Cerebellum (tissue), 4 donors: ENCODE measurements at places on chromosomes 1 and 21.

DNA sequence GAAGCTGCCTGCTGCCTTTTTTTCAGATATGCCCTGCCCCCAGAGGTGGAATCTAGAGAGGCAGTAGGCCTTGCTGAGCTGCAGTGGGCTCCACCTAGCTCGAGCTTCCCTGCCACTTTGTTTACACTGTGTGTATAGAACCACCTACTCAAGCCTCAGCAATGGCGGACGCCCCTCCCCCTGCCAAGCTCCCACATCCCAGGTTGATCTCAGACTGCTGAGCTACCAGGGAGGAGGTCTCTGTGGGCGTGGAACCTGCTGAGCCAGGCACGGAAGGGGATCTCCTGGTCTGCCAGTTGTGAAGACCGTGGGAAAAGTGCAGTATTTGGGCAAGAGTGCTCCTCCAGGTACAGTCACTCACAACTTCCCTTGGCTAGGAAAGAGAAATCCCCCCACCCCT is 65.1 kb downstream of the MSH4 start:
- no peak for DNase-seq

- no peak for DNase-seq
These were observed 3.3 kb downstream of the TXNIP start for GRCh38 chr1:145992958-145993617.

GRCh38 chr1:222021129-222021528 is 279.2 kb upstream of the DUSP10 start:
- no peak for DNase-seq

DNA sequence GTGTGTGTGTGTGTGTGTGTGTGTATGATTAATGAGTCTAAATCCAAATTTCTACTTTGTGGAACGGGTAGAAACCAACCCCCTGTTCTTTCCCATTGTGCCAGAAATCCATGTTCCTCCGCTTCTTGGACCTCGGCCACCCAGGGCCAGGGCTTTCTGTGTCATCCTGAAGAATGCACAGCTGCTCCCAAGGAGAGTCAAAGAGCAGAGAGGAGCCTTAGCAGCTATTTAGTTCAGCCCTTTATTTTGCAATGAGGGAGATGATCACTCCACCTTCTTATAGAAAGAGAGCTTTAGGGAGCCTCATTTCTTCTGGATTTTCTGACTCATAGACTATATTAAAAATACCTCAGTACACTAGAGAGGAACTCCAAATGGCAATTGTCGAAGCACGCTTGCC is 489.3 kb upstream of the VAMP3 start:
- no peak for DNase-seq

DNA sequence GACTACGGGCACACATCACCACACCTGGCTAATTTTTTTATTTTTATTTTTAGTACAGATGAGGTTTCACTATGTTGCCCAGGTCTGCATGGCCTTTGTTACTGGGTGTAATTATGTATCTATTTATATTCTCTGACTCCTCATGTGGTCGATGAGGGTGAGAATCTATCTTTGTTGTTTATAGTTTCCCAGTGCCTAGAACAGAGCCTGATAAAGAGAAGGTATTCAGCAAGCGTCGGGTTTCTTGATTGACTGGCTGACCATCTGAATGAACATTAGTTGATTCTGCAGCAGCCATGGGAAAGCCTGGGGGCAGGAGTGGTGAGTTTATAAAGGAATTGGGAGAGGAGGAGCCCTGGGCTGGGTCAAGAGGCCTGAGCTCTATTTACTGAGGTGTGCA is 28.5 kb downstream of the SERINC2 start:
- DNase-seq: no peak

GRCh38 chr1:232876506-232877364 is 71.5 kb downstream of the MAP10 start:
- DNase-seq: no peak

- DNase-seq: no peak
These were observed 36.4 kb downstream of the DDAH1 start for GRCh38 chr1:85428471-85429089.

DNA sequence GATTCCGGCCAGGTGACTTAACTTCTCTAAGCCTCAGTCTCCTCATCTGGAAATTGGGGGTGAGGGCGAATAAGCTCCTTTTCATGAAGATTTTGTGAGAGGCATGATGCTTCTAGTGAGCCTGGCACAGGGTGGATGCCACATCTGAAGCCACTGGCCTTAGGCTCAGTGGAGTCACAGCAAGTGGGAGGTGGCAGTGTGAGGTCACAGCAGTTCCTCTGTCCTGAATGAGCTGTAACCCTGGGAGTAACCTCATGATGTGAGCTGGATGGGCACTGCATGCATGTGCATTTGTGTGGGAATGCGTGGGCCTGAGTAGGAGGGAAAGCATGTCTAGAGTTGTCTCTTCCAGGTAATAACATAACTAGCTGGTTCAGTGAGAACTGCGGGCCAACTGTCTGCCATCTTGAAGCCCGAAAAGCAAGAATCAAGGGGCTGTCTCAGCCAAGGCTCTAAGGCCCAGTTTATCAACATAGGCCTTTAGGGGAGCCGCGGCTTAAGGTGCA is 27.0 kb upstream of the HTR1D start:
- DNase-seq: no peak

DNA sequence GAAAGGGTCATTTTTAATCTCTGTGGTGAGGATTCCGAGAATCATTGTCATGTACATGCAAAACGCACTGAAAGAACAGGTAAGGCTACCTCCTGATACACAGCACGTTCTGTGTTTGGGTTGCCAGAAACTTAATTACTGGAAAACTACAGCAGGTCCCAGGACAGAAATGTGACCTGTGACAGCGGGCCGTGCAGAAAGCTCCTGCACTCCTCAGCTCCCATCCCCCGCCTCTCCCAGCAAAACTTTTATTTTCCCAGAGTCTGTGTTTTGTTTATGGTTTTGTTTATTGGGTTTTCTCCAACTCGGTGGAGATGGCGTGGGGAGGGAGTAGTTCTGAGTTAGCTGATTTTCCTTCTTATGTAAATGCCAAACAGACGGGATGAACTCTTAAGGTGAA is 44.7 kb downstream of the SLC44A3 start:
- DNase-seq: no peak

DNA sequence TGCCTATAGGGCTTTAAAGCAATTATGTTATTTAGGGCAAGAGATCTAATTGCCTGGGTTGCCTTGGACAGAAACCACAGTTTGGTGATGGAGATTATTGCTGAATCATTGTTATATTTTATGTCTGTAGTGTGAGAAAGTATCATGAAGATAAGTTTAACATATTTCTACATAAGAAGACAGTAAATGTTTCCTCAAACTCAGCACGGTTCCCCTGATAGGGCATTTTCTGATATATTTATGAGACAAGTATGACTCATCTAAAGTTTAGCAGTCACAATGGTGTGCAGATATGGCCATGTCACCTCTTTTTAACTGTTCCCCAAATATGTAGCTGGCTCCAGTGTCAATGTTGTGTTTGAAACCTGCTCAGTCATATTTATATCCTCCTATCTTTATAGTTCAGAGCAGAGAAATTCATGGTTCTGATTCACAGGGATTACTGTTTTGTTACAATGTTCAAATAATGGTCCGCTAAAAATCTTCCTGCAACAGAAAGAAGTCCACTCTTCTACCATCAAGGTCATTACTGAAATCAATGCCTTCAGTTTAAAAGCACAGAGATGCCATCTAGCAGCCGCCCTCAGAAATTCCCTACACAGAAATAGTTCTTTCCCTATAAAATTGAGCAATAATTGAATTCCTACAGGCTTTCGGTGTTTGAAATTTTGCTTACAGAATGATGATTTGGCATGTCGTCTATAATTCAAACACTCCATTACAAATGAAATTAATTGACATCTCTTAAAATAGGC is 3.7 kb downstream of the OLFM3 start:
- DNase-seq: peak; percentile 58

- DNase-seq: no peak
These were observed 2.6 kb upstream of the SH3GLB1 start for GRCh38 chr1:86701731-86702130.

- DNase-seq: no peak
These were observed 25.9 kb downstream of the PTGFR start for GRCh38 chr1:78516716-78517115.

- no peak for DNase-seq
These were observed 1.7 kb downstream of the TMEM125 start for GRCh38 chr1:43271186-43272118.

- DNase-seq: no peak
These were observed 42.6 kb downstream of the OPTC start for GRCh38 chr1:203536575-203536974.

DNA sequence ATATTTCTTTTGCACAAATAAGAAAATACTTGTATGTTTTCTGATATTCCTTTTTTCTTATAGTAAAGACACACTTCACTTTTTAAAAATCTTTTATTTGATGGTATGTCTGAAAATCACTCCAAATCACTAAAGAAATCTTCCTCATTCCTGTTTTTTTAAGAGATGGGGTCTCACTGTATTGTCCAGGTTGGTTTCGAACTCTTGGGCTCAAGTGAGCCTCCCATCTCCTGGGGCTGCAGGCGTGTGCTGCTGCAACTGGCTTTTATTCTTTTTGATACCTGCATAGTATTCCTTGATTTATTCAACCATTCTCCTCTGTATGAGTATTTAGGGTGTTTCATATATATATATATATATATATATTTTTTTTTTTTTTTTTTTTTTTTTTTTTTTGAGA is 88.1 kb downstream of the OSBPL9 start:
- no peak for DNase-seq

- no peak for DNase-seq
These were observed 199.4 kb upstream of the CAMK1G start for GRCh38 chr1:209383907-209384709.

DNA sequence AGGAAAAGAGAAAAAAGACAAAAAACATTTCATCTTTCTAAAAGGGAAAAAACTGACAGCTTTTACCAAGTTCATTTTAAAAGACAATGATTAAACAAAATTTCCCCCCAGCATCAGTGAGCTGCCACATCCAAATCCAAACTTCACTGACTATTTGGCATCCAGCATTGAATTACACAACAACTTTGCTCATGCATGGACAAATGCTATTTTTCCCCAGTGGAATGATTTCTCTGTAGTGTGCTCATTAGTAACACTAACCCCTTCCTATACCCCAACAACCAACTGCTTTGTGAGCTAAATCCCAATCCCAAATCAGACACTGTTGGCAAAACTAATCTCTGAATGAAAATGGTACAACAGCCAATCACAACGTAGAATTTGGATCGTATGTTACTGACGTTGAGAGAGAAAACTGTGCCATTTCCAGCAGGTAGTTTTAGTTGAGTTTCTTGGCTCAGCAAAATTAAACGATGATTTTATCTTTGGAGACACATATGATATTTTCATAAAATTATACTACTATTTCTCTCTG is 37.9 kb downstream of the PIK3R3 start:
- no peak for DNase-seq

DNA sequence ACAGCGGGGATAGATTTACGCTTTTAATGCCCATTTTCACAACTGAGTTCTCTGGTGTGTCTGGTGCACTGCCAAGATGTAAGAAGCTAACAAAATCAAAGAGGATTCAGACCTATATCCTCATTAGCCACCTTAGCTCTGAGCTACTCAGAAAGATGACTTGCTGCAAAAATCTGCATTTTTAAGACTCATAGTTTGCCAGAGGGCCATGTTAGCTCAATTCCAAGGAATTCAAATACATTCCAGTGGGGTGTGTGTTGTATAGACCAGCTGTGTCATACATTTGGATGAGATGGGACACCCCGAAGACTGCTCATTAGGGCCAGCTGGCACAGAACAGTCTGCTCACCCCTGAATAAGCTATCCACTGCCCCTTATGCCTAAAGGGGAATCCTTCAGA is 8.9 kb downstream of the DENND2D start:
- DNase-seq: no peak

GRCh38 chr1:229133151-229133550 is 137.8 kb upstream of the RAB4A start:
- no peak for DNase-seq

GRCh38 chr1:2845869-2846268 is 44.4 kb upstream of the TTC34 start:
- DNase-seq: no peak

DNA sequence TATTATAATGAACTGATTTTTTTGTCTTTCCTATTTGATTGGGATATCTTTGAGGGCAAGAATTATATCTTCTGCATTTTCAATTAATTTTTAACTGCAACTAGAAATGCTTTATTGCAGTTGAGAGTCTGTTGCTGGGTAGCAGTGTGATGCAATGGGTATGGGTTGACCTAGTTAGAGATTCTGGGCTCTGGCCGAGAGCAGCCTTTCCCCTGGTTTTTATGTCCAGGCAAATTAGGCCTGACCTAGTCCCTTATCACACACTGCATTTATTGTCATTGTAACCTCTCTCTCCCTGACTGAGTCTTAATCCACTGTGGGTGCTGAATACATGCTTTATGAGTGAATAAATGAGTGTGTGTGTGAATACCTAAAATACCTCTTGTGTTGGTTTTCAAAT is 206.4 kb upstream of the PTGFR start:
- no peak for DNase-seq

GRCh38 chr1:203668401-203668800 is 41.8 kb downstream of the ATP2B4 start:
- DNase-seq: no peak

DNA sequence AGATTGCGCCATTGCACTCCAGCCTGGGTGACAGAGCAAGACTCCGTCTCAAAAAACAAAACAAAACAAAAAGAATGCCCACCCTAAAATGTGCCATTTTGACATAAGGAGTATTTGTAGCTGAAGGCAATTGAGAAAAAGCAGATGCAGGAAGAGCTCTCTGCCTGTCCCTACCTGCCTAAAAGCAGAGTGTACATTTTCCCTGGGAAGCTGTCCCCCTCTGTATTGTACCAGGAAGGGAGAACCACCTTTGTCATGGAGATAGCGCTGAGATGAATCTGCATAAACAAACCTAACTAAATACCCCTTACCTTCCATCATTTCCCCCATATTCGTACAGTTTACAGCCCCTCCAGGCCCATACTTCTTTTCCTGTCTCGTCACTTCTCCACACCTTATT is 94.4 kb upstream of the SLC45A1 start:
- DNase-seq: no peak

GRCh38 chr1:12618661-12618964 is 603 bp upstream of the DHRS3 start:
- DNase-seq: no peak
